ENCODE measurements at places on chromosomes 3 and 15.
A peak's percentile ranks its signal among the peaks of the same experiment; 100 is the strongest.

DNA sequence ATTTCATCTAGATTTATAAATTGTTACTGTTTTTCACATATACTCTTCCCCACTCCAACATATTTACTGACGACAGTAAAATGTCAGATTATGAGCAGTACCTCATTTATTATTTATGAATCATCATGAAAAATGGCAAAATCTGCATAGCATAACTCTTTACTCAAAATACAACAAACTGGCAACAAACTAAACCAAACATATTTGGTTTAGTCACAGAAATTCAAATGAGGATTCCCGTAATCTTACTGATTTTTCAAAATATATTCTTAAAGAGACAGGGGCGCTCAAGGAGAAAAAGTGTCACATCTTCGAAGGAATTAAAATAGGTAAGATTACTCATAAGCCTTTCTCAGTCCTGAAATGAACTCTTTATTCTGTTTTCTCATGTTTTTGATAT, 3.0 kb upstream of the GPR87 start:
- no peak for DNase-seq

DNA sequence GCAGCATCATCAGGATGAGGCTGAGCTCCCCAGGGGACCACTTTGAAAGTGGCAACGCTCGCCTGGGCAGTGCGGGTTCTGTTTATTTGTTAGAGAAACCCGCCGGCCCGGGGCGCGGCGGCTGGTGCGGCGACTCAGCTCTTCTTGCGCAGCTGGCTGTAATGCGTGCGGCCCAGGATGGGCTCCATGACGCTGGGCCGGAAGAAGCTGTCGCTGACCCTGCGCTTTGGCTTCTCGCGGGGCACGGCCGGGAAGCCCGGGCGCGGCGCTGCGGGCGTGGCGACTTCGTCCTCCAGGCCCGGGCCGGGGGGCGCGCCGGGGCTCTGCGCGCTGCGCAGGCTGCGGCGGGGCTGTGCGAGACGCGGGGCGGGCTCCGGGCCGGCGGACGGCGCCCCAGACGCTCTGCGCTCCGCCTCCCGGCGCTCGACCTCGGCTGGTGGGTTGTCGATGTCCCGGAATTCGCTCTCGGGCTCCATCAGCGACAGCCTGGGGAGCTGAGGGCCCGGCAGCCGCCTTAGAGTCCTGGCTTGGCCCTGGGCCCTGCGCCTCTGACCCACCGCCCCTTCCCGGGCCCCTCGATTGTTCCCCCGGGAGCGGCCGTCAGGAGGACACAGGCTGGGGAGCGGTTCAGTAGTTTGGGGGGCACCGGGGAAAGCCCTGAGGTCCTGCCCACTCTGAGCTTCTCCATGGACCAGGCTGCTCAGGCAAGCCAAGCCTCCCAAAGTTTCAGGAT, 10.3 kb upstream of the KIF7 start:
- peak; percentile 63 for DNase-seq

GRCh38 chr3:24202071-24202470, 257.0 kb downstream of the NR1D2 start:
- DNase-seq: no peak

- DNase-seq: no peak
Measured at GRCh38 chr3:56365905-56366640, 102.2 kb downstream of the ERC2 start.

DNA sequence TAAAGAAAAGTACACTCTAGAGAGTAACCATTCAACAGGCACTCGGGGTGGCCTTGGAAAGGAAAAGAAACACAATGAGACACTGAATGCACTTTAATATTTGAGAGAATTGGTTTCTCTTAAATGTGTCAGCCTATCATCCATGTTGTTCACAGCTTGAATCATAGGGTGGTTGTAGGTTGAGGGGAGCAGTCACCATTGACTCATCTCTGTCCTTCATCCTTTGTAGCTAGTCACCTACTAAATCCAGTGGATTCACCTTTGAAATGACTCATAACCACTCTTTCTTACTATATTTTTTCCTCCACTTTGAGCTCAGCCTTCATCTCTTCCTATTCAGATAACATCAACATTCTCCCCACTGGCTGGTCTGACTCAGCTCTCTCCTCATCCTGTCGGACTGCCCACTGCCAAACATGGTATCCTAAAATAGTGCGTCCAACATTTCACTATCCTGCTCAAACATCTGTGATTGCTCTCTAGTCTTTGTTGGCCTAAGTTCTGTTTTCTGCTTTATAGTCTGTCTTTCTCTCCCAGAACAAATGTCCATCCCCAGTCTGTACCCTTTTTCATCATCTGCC, 182.7 kb upstream of the GADL1 start:
- DNase-seq: no peak

DNA sequence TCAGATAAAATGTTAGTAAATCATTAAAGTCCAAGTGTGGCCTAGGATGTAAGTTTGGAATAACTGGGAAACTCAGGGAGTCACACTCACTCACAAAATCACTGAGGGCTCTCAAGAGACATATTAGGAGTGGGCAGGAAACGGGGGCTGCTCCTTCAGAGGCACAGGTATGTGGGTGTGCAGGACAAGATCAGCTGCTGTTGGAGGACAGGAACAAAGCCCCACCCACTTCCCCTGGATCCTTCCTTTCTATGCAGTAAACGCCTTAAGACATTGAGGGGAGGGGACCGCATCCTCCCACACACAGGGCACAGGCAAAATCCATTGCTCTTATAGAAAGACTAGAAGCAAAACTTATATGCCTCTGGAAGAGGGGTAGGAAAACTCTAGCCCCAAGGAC, 30.2 kb downstream of the TM2D3 start:
- DNase-seq: no peak

- no peak for DNase-seq
Measured at GRCh38 chr15:65212097-65212496, 824 bp upstream of the CILP start.

DNA sequence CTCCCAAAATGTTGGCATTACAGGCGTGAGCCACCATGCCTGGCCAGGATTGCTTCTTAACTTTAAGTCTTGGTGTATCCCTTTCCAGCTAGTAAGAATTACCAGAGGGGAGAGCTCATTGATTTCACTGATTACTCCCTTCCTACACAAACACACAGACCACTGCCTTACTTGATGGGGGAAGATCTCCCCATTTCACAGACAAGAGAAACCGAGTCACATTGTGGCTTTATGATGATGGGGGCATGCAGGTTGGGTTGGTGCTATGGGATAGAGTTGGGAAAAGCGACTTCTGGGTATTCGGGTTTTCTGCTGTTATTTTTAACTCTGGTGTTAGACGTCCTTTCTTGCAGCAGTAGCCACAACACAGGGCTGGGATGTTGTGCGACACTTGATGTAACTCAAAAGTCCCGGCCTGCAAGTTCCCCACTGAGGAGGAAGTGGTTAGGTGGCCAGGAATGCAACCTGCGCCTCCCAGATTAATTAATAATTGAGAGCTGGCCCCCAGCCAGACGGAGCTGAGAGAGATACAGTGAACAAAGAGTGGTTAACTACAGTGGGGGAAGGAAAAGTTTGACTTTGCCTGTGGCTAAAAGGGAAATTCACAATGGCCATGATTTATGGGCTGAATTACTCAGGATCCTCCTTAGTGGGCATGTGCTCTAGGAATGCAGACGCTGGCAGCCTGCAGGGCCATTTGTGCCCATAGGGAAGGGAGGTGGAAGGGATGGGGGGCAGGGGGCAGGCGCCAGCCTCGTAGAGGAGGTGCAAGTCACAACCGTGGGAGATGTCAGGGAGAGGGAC, 63.6 kb downstream of the SMAD6 start:
- peak; percentile 67 for DNase-seq

DNA sequence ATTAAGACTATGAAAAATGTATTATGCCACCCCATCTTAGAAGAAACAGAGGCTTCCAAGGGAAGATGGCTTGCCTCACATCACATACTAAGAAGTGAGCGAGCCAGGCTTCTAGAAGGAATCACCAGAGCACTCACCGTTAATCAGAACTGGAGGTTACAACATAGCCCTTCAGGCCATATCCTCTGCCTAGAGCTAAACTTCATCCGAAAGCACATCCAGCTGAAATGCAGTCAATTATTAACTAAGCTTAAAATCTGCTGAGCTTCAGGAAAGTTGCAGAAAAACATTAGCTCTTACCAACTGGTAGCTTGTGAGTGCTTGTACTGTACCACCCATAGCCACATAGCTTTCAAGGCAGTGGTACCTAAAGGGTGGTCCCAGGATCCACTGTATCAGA, 483.2 kb downstream of the TBL1XR1 start:
- DNase-seq: no peak

DNA sequence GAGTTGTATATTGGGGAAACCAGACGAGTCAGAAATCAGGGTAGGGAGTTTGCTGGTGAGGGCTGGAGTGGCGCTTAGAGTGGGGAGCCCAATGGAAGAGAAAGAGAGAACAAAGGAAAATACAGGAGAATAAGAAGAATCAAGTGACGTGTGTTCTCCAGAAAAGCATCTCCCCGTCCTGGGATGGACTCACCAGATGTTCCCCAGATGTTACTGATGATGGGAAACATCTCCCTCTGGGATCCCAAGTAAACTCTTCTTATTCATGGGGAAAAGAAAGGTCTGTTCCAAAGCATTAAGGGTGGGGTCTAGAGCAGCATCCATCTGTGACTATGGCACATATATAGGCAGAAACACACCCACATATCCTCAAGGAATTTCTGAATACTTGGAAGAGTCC, 3.0 kb upstream of the CSRNP1 start:
- DNase-seq: no peak

GRCh38 chr3:129663045-129663446, 56.6 kb upstream of the PLXND1 start:
- no peak for DNase-seq

DNA sequence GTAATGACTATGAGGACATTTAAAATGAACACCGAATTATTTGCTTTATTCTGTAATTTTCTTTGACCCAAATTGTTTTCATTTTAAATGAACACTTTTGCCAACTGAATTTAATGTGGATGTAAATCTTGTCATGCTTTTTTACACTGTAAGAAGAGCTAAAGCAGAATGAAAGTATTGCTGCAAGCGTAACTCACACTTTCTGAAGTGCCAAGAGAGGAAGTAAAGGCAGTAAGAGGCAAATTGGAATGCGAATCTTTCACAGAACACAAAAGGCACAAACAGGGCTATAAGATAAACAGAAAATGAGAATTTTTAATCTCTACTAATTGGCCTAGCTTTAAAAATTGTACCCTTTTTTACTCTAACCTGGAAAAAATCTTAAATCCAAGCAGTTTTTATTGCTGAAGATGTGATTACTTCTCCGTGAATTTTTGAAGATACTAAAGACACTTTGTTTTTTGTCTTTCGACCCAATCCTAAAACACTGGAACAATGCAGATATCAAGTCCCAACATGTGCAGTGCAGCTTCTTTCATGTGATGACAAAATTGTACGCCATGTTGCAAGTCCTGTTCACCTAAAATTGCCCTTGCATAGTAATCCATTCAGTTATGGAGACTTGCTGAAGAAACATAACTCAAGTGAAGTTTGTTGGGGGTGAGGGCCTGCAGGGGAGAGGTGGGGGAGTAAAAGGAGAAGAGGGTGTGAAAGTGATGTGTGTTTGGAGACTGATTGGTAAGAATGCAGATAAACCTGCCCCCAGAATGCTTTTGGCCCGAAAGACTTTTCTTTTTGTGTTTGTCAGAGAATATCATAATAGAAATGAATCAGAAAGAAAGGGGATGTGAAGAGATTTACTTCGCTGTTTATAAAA, 1.4 kb downstream of the ARID3B start:
- no peak for DNase-seq

- DNase-seq: no peak
Measured at GRCh38 chr3:183592821-183593220, 37.3 kb upstream of the KLHL6 start.

DNA sequence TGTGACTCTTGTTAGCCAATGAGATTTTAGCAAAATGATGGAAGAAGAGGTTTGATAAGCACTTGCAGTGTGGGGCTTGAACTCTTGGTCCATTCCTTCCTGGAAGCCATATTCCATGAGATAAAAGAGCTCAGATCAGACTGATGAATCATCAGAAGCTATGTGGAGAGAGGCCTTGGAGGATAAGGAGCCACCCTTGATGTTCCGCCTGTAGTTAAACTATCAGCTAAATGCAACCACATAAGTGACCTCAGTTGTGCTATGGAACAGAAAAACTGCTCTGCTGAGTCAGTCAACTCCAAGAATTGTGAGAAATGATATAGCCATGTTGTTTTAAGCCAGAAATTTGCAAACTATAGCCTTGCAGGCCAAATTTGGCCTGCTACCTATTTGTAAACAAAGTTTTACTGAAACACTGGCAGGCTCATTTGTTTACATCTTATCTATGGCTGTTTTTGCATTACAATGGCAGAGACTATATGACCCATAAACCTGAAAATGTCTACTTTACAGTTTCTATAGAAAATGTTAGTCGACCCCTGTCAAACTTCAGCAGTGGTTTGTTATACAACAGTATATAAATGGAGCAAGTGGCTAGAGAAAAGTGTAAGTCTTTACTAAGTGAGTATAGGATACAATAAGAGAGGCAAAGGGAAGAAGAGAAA, 27.6 kb upstream of the GAP43 start:
- DNase-seq: no peak

- peak; percentile 63 for DNase-seq
Measured at GRCh38 chr3:8663177-8664061, 18.8 kb upstream of the SSUH2 start.

DNA sequence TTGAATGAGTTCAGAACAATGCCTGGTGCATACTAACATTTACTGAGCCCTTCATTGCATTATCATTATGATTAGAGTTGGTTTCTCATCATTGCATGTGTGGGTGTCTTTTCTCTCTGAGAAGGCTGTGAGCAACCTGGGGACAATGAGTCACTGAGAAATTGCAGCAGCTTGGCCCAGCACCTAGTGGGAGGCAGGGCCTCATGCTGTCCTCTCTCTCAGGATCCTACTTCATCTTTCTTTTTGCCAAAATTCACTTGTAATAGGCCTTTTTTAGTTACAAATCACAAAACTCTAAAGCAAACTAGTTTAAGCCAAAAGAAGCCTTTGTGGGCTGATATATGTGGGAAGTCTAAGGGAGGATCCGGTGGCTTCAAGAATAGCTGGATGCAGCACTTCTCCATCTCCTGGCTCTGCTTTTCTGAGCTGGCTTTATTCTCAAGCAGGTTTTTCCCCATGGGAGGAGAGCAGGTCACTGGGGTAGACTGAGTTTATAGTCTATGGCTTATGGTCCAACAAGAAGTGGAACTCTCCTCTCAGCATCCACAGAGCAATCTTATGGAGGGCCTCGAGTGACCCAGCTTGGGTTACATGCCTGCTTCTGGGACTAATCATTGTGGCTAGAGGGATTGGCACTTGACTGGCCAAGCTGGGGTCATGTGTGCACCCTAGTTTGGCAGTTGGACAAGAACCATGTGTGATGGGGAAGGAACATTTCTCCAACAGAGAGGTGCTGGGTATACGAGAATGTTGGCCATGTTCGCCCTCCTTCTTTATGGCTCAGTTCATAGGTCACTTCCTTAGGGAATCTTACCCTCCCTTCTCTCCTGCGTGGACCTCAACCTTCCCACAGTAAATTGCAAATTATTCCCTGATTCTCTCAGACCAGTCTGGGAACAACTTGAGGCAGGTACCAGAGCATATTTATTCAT, 8.7 kb upstream of the CAMK1 start:
- DNase-seq: no peak

DNA sequence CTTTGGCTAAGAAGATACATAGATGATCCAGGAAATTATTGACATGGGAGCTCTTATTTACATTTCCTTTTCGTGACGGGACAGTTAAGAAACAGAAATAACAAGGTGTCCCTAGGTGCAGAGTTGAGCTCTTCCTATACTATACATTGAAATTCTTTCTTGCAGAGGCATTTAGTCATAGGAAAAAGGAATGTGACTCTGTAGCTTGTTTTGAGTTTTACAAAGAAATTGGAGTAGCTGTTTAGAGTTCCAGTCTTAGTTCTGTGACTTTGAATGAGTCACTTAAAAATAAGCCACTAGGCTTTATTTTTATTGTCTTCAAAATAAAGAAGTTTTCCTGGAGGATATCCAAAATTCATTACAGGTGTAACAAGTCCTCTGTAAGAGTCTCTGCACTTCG, 723.5 kb upstream of the SGO1 start:
- no peak for DNase-seq
